Endothelial cell of umbilical vein (primary cell): ENCODE measurements at places on chromosomes 3 and 15. TPM values are rescaled to one million over a fixed set of nuclear protein-coding genes. Genes with fewer than 3 reads are reported as not detected.

MESP2 gene
- 0.42 TPM in 1 of 2 replicates, not detected in the other for total RNA-seq

AADAC gene
- 0.27 and 1.0 TPM in 2 replicates for total RNA-seq

EID1 gene
- 146 and 153 TPM in 2 replicates for total RNA-seq

TFG gene
- total RNA-seq: 106 and 107 TPM in 2 replicates

FGF7 gene
- total RNA-seq: not detected in 2 replicates

RARRES1 gene
- 1.5 and 1.8 TPM in 2 replicates for total RNA-seq

CORO2B gene
- 2.9 and 3.7 TPM in 2 replicates for total RNA-seq

TNFAIP8L3 gene
- total RNA-seq: 36.9 and 38.3 TPM in 2 replicates

SCG5 gene
- total RNA-seq: 2.1 and 3.3 TPM in 2 replicates

ATP13A4 gene
- 1.0 TPM in 1 of 2 replicates, not detected in the other for total RNA-seq

GOLGA8S gene
- 0.42 and 0.55 TPM in 2 replicates for total RNA-seq

DPPA4 gene
- not detected in 2 replicates for total RNA-seq

TUSC7 gene
- total RNA-seq: not detected in 2 replicates

PRR20G gene
- total RNA-seq: not detected in 2 replicates

CCR5 gene
- total RNA-seq: not detected in 2 replicates

CMTM7 gene
- 44.7 and 47.1 TPM in 2 replicates for total RNA-seq

TICRR gene
- total RNA-seq: 19.4 and 20.5 TPM in 2 replicates

FAN1 gene
- total RNA-seq: 11.7 and 12.0 TPM in 2 replicates

RGMA gene
- 0.13 TPM in 1 of 2 replicates, not detected in the other for total RNA-seq

MST1R gene
- total RNA-seq: 0.93 and 1.5 TPM in 2 replicates

CTXND1 gene
- not detected in 2 replicates for total RNA-seq

MYZAP gene
- 6.1 and 8.1 TPM in 2 replicates for total RNA-seq

MAGEL2 gene
- not detected in 2 replicates for total RNA-seq

ZNF501 gene
- total RNA-seq: 2.9 and 3.9 TPM in 2 replicates

TIPARP gene
- 20.0 and 21.2 TPM in 2 replicates for total RNA-seq

STAB1 gene
- 340 and 369 TPM in 2 replicates for total RNA-seq
